Large intestine (tissue), 12 donors: ENCODE measurements at places on chromosomes 2 and 18. TPM values are rescaled to one million over a fixed set of nuclear protein-coding genes. Genes with fewer than 3 reads are reported as not detected.

Gene WNT6
- polyA plus RNA-seq, result 0.24 TPM

Gene DYNAP
- 0.37 TPM for polyA plus RNA-seq

Gene PAIP2B
- polyA plus RNA-seq, result 4.1 TPM

Gene DRC1
- 0.76 TPM for polyA plus RNA-seq

DNA sequence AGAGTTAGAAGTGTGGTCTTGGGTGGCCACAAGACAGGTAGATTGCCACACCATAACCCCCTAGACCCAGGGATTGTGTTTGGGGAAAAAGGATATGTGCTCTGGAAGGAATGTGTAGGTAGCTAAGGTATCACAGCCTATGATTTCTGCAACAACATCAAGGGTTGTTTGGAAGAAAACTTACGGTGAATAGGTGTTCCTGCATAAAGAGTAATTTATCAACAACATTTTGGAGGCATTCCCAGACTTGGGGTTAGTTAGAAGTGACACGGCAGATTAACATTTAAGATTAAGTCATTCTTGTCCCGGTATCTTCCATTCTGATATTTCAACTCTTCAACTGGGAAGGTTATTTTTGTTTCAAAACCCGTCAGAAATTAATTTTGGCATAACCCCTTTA, 65.5 kb downstream of the SPP2 start:
- H3K4me1 ChIP-seq, result no peaks in the 10 kb centered on the region
- no peak overlapping the region for H3K27ac ChIP-seq
- peaks cover 2% of the 10 kb centered on the region for H3K27me3 ChIP-seq
- H3K36me3 ChIP-seq, result no peaks in the 10 kb centered on the region

- H3K4me3 ChIP-seq, result no peak overlapping the region
- no peaks in the 10 kb centered on the region for H3K27me3 ChIP-seq
- no peaks in the 10 kb centered on the region for H3K4me1 ChIP-seq
- H3K36me3 ChIP-seq, result no peaks in the 10 kb centered on the region
- DNase-seq, result no peak
Measured at GRCh38 chr2:171855401-171855800, 38.6 kb downstream of the SLC25A12 start.

DNA sequence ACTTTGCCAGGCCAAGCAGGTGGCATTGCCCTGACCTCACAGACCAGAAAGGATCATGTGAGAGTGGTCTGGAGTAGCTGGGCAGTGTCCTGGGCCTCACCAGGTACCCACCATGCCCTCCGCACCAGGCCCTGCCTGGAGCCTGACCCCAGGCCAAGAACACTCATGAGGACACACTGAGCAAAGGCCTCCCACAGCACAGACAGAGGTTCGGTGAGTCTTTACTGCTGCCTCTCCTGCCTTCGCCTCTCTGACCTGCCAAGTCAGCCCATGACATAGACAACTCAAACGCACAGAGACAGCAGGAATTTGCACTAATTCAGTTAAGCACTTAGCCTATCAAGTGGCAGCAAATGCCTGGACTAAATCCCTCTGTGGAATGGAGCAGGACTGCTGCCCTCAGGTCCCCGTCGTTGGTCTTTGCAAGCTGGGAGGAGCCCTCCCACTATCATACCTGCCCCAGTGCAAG, 62.5 kb downstream of the RHOB start:
- H3K4me3 ChIP-seq, result no peak overlapping the region
- no peaks in the 10 kb centered on the region for H3K4me1 ChIP-seq
- H3K27me3 ChIP-seq, result no peaks in the 10 kb centered on the region
- no peaks in the 10 kb centered on the region for H3K36me3 ChIP-seq

DNA sequence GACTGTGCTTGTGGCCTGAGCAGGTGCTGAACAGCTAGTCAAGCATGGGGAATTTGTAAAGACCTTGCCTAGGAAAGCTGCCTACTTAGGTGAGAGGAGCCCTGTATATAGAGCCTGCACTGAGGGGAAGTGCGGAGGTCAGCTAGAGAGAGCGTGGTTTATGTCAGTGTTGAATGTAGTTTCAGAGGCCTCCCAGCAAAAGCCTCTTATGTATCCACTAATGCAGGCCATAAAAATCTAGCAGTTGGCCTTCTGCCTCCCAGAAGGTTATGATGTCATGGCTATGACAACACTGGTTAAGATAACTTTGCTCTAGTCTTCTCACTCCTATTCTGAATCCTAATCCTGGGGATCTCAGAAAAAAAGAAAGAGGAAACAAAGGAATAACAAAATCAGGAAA, 88.9 kb downstream of the ASXL3 start:
- no peak overlapping the region for H3K27ac ChIP-seq
- H3K27me3 ChIP-seq, result no peaks in the 10 kb centered on the region
- H3K4me3 ChIP-seq, result no peak overlapping the region

DNA sequence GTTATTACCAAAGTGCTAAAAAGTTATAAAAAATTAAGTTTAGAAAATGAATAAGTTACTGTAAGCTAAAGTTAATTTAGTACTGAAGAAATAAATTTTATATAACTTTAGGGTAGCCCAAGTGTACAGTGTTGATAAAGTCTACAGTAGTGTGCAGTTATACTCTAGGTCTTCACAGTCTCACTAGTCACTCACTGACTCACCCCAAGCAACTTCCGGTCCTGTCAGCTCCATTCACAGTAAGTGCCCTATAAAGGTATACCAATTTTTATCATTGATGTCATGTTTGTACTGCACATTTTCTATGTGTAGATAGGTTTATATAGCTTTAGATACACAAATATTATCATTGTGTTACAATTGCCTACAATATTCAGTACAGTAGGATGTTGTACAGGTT, 518.3 kb upstream of the PIK3C3 start:
- DNase-seq, result no peak
- H3K27ac ChIP-seq, result no peak overlapping the region
- H3K4me1 ChIP-seq, result no peaks in the 10 kb centered on the region
- no peak overlapping the region for H3K4me3 ChIP-seq
- no peaks in the 10 kb centered on the region for H3K36me3 ChIP-seq
- no peaks in the 10 kb centered on the region for H3K27me3 ChIP-seq

- H3K4me3 ChIP-seq, result no peak overlapping the region
- H3K27ac ChIP-seq, result no peak overlapping the region
- no peaks in the 10 kb centered on the region for H3K4me1 ChIP-seq
- DNase-seq, result no peak
- peaks cover 13% of the 10 kb centered on the region for H3K27me3 ChIP-seq
- H3K36me3 ChIP-seq, result no peaks in the 10 kb centered on the region
Measured at GRCh38 chr2:240637901-240638345, 12.6 kb downstream of the GPR35 start.

DNA sequence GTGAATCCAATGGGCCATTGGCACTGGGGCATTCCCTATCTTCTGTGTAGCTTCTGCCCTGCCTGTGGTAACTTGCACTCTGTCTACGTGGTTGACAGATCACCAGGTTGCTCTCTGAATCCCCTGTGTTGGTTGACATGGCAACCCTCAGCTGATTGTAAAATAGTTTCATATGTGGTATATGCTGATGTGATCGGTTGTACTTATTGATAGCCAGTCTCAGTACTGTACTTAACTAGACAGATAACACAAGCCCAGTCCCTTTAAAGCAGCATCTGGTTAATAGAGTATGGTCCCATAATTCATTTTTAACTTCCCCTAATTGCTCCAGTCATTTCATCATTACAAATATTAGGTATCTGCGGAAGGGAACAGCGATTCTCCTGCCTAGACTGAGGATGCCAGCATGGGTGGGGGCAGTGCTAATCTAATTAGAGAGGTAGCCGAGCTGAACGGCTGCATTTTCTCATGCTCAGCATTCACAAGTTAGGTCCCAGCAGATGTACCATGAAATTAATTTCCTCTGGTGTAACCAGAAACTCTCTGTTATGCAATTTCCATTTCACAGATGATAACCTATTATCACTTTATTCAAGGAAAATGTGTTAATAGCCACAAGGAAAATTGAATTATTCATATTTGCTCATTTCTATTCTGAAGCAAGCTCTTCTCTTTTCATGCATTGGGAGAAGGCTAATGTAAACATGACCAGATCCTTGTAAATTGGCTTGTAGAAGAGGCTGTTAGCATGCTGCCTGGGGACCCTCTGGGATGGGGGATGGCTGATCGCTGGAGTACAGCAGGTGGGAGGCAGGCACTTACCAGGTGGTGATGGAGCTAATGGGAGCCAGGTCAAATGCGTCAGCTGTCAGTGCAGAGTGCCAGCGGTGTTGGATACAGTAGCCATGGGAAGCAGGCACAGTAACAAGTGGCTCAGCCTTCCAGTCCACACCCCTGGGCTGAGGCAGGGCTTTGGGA, 608.3 kb downstream of the GALR1 start:
- no peaks in the 10 kb centered on the region for H3K36me3 ChIP-seq
- H3K27me3 ChIP-seq, result no peaks in the 10 kb centered on the region
- no peak for DNase-seq
- no peak overlapping the region for H3K4me3 ChIP-seq

- H3K27me3 ChIP-seq, result no peaks in the 10 kb centered on the region
- H3K4me1 ChIP-seq, result no peaks in the 10 kb centered on the region
- H3K4me3 ChIP-seq, result no peak overlapping the region
- no peak for DNase-seq
Measured at GRCh38 chr18:11407940-11408339, 201.5 kb upstream of the SLC35G4 start.

DNA sequence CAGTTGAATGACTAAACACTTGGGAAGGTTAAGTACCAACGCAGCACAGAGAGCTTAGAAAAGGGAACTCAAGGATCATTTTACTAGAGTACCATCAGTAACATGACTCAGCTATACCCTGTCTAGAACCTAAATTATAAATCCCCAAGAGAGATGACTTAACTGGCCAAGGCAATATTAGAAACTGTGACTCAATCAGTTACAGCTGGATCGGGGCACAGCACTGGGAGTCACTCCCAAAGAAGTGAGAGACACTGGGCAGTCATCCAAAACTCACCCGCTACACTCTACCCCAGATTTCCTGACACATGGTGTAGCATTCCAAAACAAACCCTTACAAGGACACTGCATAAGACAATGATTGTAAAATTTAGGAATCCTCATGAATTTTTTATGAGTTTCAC, 17.7 kb downstream of the IWS1 start:
- H3K4me3 ChIP-seq, result no peak overlapping the region
- peaks cover 21% of the 10 kb centered on the region for H3K36me3 ChIP-seq
- H3K27me3 ChIP-seq, result no peaks in the 10 kb centered on the region
- peaks cover 24% of the 10 kb centered on the region for H3K4me1 ChIP-seq
- peak overlapping the region; percentile 70 for H3K27ac ChIP-seq

DNA sequence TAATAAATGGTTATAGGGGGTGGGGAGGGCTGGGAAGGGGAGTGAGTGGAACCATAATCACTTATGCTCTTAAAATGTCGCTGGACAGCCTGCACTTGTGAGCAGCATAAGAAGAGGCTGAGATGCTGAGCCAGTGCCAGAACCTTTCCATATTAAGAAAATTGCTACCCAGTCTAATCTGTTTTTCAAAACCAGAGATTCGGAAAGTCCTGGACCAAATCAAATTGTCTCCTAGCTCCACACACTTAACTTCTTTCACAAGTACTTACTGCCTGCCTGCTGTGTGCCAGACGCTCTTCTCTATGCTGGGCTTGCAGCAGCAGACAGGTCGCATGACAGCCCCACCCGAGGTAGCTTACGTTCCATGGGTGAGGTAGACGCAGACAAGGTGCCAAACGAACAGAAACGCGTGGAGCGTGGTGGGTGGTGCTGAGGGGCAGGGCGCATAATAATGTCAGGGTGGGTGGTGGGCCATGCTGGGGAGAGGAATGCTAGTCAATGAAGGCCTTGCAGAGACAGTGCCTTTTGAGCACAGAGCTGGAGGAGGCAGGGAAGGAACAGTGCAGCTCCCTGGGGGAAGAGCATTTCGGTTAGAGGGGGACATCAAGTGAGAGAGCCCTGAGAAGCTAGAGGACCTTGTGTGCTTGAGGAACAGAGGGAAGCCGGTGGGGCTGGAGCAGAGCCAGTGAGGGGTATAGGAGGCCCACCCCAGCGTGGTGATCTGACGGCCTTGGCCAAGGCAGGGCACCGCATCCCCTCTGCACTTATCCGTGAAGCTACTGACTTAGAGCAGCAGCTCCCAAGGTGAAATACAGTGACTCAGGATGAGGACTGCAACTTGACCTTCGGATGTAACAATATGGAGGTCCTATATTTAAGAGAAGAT, 123.5 kb upstream of the DAPL1 start:
- H3K27ac ChIP-seq, result no peak overlapping the region
- H3K4me1 ChIP-seq, result no peaks in the 10 kb centered on the region
- no peak overlapping the region for H3K4me3 ChIP-seq
- peaks cover 64% of the 10 kb centered on the region for H3K36me3 ChIP-seq

- peaks cover 3% of the 10 kb centered on the region for H3K27me3 ChIP-seq
- H3K36me3 ChIP-seq, result no peaks in the 10 kb centered on the region
- no peak overlapping the region for H3K27ac ChIP-seq
- no peaks in the 10 kb centered on the region for H3K4me1 ChIP-seq
- DNase-seq, result no peak
Measured at GRCh38 chr2:55949613-55950012, 26.0 kb upstream of the EFEMP1 start.

DNA sequence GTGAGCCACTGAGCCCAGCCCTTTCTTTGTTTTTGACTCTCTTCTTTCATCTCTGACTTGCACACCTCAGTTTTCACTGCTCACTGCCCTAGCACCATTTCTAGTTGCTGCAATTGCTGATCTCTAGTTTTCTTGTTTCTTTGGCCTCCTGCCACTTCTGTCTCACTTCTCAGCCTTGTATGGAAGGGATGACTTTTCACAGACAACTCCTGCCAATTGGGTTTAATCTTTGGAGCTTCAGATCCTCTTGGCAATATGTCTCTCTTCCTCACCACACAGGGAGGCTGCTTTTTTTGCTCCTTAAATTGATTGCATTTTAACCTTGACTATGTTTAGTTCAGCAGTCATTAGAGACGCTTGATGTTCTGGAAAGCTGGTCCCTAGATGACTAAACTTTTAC, 323.1 kb downstream of the CTNNA2 start:
- no peak overlapping the region for H3K4me3 ChIP-seq
- H3K36me3 ChIP-seq, result no peaks in the 10 kb centered on the region
- H3K4me1 ChIP-seq, result no peaks in the 10 kb centered on the region
- no peak for DNase-seq
- no peak overlapping the region for H3K27ac ChIP-seq
- H3K27me3 ChIP-seq, result no peaks in the 10 kb centered on the region

DNA sequence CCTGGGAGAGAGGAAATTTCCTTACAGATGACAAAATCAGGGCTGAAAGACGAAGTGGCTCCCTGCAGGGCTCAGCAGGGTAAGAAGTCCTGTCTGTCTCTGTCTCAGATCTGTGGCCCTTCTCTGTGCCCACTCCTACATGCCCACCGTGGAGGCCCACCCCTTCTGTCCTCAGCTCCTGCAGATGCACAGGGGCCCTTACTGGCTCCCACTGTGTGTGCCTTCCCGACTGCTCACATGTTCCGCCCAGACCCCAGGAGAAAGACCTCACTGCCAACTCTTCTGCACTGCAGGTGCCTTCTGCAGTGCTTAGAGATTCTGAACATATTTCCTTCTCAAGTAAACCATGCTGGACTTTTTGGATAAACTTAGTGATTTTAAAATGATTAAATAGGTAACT, 1.9 kb upstream of the KCNS3 start:
- peaks cover 60% of the 10 kb centered on the region for H3K27me3 ChIP-seq
- no peaks in the 10 kb centered on the region for H3K36me3 ChIP-seq
- H3K27ac ChIP-seq, result no peak overlapping the region
- no peak overlapping the region for H3K4me3 ChIP-seq
- H3K4me1 ChIP-seq, result peaks cover 6% of the 10 kb centered on the region
- DNase-seq, result no peak

GRCh38 chr2:233814056-233814835, 36.1 kb downstream of the MROH2A start:
- no peak overlapping the region for H3K27ac ChIP-seq
- H3K4me3 ChIP-seq, result no peak overlapping the region
